ENCODE measurements at places on chromosomes 5 and 9.

GRCh38 chr5:9490494-9491097, 55.3 kb downstream of the SEMA5A start:
- no peak for DNase-seq

DNA sequence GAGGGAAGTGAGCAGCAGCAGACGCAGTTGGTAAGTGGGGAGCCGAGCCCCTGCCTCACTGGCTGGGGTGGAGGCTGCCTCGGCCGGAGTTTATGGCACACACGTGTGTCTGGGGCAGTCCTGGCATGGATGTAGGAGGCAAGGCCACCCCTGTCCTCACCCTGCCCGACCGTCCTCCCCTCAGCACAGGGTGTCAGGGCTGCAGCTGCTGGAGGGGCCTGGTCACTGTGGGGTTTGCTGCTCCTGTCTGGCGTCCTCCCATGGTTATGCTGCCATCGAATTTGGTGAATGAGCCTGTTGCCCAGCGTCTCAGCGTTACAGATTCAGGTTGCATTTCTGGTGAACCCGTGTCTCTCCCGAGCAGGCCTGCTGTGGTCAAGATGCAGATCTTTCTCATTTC, 32.4 kb downstream of the CEP72 start:
- DNase-seq, result no peak

DNA sequence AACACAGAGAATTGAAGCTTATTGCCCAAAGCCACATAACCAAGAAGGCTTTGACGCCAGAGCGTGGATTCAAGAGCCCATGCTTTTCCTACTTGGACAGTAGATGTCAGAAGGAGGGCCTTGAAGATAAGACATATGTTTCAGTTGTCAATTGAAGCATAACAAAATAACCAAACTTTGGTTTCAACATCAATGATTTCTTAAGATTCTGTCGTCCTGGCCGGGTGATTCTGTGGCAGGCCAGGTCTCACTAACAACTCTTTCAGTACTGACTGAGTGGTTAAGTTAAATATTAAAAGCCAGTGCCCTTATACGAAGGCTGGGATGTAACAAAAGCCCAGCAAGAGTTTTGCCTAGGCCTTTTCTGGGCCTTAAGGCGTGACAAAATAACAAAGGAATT, 94.0 kb downstream of the RCL1 start:
- no peak for DNase-seq

DNA sequence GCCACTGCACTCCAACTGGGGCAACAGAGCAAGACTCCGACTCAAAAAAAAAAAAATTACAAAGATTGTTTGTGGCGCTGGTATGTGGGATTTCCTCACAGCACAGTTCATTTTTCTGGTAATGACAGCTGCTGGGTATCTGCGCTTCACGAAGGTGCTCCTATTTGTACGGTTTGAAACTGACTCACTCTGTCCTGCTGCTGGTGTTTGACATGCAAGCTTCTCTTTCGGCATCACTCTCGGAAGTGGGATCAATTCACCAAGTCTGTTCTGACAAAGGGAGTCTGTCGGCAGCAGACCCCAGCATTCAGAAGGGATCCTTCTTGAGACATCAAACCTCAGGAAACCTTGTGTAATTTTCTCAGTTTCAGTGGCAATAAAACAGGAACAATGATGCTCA, 26.3 kb downstream of the MAML1 start:
- DNase-seq, result no peak

DNA sequence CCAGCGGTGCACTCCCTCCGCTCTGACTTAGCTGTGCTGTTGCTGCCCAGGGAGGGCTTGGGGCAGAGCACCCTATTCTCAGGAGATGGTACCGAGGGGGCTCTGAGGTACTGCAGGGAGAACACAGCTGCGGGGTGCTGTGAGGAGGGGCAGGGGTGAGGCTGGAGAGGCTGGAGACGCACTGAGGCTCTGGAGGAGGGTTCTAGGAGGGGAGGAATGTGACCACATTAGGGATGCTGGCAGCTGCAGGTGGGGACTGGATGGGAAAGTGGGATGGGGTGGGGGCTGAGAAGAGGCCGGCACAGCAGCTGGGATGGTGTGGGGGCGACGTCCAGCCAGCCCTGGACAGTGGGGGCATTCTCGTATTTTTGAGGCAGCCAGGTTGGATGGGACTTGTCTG, 20.9 kb downstream of the NCS1 start:
- DNase-seq, result no peak
